Fibroblast of the conjunctiva (primary cell): ENCODE measurements at places on chromosomes 4 and X.

- no peak for DNase-seq
These were observed 1329.5 kb upstream of the TENM3 start for GRCh38 chr4:180913750-180914149.

DNA sequence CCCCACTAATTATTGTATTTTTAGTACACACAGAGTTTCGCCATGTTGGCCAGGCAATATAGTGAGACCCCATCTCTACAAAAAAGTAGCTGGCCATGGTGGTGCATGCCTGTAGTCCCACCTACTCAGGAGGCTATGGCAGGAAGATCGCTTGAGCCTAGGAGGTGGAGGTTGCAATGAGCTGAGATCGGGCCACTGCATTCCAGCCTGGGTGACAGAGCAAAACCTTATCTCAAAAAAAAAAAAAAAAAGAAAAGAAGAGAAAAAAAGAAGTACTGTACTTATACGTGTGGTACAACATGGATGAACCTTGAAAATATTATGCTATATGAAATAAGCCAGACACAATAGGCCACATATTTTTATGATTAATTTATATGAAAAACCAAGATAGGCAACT, 9.9 kb upstream of the WDR45 start:
- no peak for DNase-seq

DNA sequence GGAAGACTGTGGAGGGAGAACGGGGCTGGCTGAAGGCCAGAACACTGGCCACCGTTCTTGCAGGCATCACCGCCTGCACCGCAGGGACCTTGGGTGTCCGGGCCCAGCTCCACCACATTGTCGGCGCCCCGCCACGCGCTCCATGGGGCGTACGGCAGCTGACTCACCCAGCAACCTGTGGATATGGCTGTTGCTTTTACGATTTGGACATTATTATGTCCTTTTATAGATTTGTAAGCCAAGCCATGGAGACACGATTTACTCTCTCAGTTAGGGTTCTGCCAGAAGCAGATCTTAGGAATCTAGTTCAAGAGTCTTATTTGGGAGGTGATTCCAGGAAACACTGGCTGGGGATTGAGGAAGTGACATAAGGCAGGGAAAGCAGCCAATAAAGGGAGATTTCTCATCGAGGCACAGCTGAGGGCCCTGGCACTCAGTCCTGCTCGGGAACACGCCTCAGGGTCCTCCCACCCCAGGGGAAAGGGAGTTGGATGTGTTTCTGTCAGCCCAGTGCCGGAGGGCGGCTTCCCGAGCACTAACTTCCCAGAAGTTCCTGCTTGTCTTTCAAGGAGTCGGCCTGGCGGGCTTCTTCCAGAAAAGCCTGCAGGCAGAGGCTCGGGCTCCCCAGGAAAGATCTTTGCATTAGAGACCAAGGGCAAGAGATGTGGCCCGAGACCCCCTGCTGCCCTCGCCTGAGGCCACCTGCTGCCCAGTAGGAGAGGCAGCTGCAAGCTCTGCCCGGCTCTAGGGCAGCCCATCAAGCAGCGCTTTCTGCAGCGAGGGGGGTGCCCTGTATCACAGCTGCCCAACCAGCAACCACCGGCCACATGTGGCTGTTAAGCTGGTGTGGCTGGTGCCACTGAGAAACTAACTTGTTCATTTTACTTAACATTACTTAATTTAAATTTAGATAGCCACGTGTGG, 52.9 kb downstream of the CRMP1 start:
- DNase-seq: no peak

DNA sequence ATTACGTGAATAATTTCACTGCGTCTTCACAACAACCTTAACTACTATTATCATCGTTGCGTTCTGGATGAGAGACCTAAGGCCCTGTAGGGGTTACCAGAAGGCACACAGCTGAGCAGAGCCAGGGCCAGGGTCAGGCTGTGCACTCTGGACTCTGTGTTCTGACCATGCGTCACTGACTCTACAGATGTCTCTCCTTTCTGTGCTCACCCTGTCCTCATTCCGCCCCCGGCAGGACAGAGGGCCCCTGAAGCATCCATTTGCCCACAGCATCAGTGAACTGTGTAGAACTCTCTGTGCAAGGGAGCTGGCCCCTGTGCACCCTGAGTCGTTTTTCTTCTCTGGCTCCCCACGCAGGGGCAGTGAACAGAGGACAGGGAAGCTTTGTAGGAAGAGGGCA, 21.3 kb downstream of the GPKOW start:
- DNase-seq: no peak

DNA sequence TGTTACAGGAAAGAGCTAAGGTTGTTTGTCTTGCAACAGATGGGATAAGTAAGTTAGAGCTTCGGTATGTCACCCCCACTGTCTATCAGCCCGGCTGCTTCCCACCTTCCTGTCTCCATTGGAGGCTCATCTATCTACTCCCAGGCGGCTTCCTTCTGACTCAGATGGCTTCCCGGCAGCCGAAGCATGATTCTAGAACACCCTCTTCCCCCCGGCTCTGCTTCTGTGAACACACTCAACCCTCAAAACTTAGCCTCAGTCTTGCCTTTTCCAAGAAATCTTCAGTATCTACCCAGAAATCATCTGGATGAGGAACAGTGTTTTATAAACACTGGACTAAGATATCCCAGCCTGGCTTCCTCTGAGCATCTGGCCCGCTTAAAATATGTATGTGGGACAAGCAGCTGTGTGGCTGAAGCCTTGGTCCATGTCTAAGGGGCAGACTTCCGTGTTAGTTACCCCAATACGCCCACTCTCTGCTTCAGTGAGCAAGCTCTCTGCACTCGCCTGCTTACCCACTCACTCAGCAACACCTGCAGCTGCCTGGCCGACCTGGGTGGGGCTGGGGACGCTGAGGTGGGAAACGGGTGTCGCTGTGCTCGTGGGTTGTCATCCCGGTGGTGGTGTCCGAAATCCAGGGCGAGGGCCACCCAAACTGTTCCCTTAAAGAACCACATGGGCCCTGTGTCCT, 12.0 kb upstream of the SLC2A9 start:
- no peak for DNase-seq

GRCh38 chrX:147476008-147476407, 435.7 kb upstream of the FMR1 start:
- DNase-seq: no peak

DNA sequence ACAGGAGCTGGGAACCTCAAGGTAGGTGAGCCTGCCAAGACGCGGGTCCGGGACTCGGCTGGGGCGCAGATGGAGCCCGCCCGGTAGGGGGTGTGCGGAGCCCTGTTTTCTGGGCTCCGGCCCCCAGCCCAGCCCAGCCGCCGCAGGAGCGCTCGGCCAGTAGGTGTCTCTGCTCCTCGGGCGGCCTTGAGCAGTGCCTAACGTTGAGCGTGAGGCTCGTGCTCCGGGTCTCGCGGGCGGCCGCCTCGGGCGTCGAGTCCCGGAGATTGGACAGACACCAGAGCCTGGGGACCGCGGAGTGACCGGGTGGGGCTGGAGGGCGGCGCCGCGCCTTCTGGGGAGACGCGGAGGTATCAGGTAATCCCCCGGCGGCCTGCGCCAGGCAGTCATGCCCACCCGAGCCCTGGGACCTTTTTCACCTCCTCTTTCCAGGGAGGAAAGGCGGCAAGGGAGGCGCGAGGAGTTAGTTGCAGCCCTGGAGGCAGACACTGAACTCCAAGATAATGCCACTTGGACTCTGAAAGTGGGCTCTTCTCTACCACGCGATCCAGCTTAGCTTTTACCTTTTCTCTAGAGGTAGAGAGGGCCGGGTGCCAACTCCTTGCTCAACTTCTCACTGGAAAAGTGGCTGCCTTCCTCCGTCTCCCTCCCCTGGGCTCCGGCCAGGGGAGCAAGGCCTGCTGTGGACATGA, 14.5 kb upstream of the FGG start:
- peak; percentile 6 for DNase-seq

DNA sequence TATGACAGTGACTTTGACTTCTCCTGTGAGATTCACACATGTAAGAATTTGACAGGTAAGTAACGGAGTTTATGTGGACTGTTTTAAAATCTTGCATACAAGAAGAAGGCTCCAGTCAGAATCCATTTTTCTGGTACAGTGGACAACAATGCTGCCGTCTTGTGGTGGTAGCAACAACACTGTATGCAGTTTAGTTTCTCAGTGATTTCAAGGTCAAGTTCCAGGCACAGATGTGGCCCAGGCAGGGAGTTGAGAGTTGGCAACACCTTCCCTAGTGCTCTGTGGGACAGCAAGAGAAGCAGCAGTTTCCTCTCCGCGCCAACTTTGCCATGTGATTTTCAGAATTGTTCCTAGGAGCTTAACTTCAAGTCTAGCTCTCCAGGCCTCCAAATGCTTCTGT, 56.0 kb upstream of the STPG2 start:
- no peak for DNase-seq

GRCh38 chrX:71164071-71164470, 19.4 kb downstream of the NLGN3 start:
- no peak for DNase-seq

- no peak for DNase-seq
These were observed 4.6 kb downstream of the HCFC1 start for GRCh38 chrX:153966841-153967535.

DNA sequence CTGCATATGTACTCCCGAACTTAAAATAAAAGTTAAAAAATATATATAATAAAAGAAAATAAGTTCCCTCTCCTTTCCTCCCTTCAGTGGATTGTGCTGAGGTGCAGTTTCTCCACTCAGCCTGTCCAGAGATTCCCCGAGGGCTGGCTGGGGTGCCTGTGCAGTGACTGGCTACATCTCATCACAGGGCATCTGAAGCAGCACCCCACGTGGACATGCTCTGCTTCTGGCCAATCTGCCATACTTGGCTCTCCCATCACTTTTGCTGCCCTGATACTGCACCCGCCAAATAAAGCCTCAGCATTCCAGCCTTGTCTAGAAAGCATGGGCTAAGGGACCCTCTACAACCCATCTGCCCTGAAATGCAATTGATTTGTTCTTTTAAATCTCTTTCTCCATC, 11.1 kb upstream of the MGST2 start:
- DNase-seq: no peak

DNA sequence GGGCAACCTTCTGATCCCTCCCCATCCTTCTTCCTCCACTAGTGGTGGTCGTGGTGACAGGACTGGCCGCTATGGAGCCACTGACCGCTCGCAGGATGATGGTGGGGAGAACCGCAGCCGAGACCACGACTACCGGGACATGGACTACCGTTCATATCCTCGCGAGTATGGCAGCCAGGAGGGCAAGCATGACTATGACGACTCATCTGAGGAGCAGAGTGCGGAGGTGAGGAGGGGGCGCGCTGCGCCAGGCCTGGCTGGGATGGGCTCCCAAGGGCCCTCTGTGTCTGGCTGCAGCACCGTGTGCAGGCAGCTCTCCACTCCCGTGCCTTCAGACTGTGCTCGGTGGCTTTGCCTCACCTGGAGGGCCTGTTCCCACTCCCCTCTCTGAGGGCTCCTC, 24.3 kb downstream of the RBM10 start:
- DNase-seq: no peak

- no peak for DNase-seq
These were observed 152.1 kb downstream of the FMR1NB start for GRCh38 chrX:148133105-148133725.

DNA sequence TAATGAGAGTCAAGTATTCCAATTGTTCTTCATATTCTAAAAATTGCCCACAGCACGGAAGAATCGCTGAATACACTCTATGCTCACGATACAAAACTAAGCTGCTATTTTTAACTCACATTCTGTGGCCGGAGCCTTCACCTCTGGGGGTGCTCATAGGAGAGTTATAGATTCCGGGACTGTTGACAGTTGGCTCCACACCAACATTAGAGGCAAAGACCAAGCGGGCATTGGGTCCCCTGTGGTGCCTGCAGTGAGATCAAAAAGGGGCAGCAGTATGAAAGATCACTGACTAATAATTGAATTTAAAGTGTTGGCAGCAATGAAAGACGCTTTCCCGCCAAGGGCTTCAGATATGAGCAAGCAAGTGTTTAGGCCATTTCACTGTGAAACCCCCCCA, 146.0 kb downstream of the TMEM144 start:
- DNase-seq: no peak

GRCh38 chrX:41616935-41617334, 71.8 kb upstream of the GPR34 start:
- DNase-seq: no peak

DNA sequence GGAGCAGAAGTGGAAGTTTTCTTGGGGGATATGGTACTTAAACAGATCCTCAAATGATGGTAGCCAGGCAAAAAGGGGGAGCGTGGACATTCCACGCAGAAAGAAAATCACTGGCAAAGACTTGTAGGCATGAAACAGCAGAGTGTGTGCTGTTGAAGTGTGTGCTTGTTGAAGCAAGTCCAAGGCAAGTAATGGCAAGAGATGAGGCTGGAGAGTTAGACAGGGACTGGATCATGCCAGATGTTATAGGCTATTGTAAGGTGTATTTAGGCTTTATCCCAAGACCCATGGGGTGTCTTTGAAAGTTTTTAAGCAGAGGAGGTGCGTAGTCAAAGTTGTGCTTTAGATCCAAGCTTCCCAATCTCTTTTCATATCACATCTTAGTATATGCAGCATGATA, 124.5 kb downstream of the MBNL3 start:
- no peak for DNase-seq

DNA sequence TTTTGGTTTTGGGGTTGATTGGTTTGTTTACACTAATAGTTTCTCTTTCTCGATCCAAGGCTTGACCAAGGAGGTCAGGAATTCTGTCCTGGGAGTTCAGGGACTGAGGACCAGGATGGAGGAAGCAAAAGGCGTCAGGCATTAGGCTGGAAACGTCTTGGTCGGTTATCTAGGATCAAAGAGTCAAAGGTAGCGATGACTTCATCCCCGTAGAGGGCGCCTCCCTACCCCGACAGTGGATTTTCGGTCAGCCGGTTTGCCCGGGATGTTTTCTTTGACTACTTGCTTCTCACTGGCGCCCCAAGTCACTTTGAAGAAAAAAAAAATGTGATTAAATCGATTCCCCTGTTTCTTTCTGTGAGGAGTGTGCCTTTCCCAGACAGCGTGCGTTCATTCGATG, 980 bp upstream of the FHDC1 start:
- DNase-seq: no peak

DNA sequence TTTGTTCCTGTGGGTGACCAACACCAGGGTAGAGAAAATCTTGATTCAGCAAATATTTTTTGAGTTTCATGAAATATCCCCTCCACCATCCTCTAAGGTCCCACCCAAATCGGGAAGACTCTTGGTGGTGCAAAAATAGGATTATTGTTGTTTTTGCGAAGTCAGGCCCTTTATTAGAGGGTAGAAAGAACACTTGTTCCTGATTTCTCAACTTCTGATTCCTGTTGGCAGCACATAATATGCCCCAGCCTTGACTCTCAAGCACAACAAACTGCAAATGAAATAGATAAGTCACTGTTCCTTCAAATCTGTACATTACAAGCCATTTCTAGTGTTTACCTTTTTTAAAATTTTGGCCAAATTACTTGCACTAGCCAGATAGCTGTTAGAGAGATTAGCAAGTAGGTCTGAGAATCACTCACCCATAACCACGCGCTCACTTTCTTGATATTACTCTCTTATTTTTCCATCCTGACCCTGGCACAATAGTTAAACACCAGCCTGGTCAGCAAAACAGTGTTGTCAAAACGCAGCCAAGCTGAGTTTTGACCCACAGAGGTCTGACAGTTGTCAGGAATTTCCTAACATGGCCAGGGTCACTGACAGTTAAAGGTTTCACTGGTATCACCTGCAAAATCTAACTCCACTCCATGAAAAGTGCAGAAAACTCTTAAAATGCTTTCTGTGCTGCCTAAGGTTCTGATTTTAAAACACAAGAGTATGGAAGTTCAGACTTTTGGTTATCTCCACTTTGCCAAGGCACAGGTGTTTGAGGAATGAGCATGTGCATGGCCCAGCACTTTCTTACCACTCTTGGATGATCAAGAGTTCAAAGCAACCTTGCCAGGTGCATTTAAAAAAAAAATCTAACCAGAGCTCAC, 69.8 kb downstream of the RBM47 start:
- DNase-seq: no peak

- peak; percentile 68 for DNase-seq
These were observed 3.0 kb downstream of the LINC00632 start for GRCh38 chrX:140712413-140713173.
